ENCODE measurements at places on chromosomes 16 and 17. TPM values are rescaled to one million over a fixed set of nuclear protein-coding genes. Genes with fewer than 3 reads are reported as not detected.

- H3K4me1 ChIP-seq, result no peaks in the 10 kb centered on the region
- peak overlapping the region; percentile 33 for H3K27ac ChIP-seq
- peaks cover 79% of the 10 kb centered on the region for H3K36me3 ChIP-seq
- H3K4me3 ChIP-seq, result no peak overlapping the region
Observed at GRCh38 chr17:40168262-40168832, 8.9 kb upstream of the RAPGEFL1 start.

DNA sequence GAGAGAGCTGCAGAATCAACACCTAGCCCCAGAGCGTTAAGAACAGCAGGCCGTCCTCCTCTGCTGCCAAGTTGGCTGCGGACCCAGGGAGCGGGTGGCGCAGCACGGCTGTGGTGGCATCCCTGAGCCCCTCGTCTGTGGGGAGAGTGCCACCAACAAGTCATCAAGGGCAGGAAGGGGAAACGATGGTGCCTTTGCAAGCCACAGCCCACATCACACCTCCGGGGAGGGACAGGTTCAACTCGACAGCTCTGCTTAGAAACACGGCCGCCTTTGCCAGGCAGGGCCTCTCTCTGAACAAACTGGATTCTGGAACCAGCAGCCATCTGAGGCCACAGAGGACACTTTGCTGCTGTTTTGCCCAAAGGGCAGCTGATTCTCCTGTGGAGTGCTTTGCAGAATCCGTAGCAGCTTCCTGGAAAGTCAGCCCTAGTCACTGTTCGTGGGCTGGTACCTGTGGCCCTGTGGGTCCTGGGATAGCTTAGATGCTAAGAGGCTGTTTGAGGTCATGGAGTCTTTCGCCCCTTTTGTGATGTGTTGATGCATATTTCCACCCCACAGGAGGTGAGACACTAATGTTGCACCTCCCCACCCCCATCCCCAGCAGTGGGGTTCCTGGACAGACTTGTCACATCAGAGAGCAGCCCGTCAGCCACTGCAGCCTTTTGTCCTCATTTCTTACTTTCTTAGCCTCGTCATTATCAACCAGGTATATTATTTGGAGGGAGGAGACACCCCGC lies 270.6 kb downstream of the CPPED1 start:
- no peaks in the 10 kb centered on the region for H3K4me1 ChIP-seq
- no peaks in the 10 kb centered on the region for H3K36me3 ChIP-seq
- no peak overlapping the region for H3K4me3 ChIP-seq
- no peak overlapping the region for H3K27ac ChIP-seq
- no peaks in the 10 kb centered on the region for H3K27me3 ChIP-seq
- no peak for DNase-seq

DNA sequence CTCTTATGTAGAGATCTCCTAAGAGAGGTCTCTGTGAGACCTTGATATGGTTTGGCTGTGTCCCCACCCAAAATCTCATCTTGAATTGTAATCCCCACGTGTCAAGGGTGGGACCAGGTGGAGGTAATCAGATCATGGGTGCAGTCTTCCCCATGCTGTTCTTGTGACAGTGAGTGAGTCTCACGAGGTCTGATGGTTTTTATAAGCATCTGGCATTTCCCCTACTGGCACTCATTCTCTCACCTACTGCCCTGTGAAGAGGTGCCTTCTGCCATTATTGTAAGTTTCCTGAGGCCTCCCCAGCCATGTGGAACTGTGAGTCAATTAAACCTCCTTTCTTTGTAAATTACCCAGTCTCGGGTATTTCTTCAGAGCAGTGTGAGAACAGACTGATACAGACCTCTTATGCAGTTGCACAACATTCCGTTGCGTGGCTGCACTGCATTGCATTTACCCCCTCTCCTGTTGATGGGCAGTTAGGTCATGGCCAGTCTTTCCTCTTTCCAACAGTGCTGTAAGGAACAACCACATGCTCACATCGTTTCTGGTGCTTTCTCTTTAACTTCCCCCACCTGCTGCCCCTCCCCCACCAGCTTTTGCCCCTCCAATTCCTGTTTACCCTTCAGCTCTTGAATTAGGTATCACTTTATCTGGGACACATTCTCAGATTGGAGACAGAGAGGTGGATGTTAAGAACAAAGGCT lies 43.6 kb upstream of the MED9 start:
- H3K4me3 ChIP-seq, result no peak overlapping the region
- no peaks in the 10 kb centered on the region for H3K36me3 ChIP-seq
- H3K27ac ChIP-seq, result no peak overlapping the region
- DNase-seq, result no peak
- H3K27me3 ChIP-seq, result no peaks in the 10 kb centered on the region
- H3K4me1 ChIP-seq, result no peaks in the 10 kb centered on the region

Gene TMEM220
- polyA plus RNA-seq, result 39.7 TPM

DNA sequence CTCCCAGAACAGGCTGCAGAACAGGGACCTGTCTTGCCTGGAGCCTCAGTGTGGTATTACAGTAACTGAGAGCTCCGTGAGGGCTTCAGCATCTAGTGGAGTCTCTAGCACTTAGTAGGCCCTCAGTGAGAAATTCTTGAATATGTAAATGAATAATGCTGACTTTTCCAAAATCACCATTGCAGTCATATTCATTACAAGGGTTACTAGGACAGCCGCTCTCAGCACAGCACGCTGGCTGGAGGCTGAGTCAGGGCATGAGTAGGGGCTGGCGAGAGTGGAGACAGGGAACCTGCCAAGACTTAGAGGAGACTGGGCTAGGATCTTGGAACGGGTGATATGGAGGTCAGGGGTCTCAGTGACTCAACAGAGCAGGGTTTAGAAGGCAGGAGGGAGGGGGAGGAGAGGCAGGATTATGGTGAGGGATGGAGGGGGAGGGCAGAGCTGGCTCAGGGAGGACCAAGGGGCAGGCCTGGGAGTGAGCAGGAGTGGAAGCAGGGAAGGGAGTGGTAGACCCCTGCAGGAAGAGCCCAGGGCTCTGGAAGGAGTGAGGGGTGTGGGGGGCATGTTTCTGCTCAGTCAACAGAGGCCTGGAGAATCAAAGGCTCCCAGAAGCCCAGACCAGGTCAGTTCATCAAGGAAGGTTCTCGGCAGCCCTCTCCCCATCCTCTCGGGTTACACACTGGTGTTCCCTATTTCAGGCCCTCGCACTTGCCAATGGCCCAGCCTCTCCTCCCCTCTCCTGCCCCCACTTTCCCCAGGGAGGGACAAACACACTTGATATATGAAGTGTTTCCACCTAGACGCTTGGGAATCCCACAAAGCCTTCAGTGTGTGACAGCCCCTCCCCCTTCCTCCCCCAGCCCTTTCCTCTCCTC lies 42.3 kb downstream of the FZD2 start:
- H3K27me3 ChIP-seq, result peaks cover 5% of the 10 kb centered on the region
- H3K4me1 ChIP-seq, result no peaks in the 10 kb centered on the region
- DNase-seq, result no peak
- H3K27ac ChIP-seq, result no peak overlapping the region
- H3K4me3 ChIP-seq, result no peak overlapping the region

Gene KRT222
- polyA plus RNA-seq, result 2.0 TPM

Gene C16orf95
- polyA plus RNA-seq, result 3.3 TPM

DNA sequence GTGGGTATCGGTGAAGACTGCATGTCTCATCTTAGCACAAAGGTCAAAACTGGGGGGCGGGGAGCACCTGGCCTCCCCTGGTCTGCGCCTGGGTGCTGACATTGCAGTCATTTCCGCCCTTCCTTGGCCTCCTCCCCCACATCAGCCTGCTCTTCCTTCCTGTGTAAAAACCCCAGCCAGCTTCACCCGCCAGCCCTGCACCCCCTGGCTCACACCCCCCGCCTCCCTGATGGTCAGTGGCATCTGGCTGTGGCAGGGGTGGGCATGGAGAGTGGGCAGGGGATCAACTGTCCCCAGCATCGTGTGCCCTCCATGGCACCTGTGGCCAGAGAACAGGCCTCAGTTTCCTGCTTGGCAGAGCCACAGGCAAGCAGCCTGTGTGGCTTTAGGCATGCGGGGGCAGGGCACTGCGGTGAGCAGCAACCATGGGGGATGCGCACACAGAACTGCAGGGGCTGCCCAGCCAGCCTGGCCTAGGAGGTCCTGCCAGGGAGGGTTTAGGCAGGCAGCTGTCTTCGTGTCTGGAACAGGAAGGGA lies 26.5 kb upstream of the LASP1NB start:
- H3K27me3 ChIP-seq, result no peaks in the 10 kb centered on the region
- no peak overlapping the region for H3K4me3 ChIP-seq
- peak; percentile 87 for DNase-seq
- peaks cover 81% of the 10 kb centered on the region for H3K36me3 ChIP-seq
- H3K27ac ChIP-seq, result peak overlapping the region; percentile 94

Gene NPIPB12
- 137 TPM for polyA plus RNA-seq

Gene SOX9
- 48.0 TPM for polyA plus RNA-seq

DNA sequence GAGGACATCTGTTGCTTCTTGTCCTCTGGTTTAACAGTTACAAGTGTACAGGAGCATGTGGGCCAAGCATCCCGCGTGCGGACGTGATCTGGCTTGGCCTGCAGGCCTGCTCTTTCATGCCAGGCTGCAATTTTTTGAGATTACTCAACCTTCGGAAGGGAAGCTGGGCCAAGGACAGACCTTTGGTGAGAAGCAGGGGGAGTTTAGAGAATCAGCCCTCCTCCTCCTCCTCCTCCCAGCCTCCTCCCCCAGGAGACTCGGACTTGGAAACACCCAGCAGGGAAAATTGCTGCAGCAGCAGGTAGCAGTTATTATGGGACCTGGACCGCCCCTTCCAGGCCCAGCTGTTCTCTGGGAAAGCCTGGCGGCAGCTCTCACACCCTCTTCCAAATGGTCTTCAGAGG lies 5.1 kb upstream of the KLHL36 start:
- H3K36me3 ChIP-seq, result no peaks in the 10 kb centered on the region
- peak; percentile 28 for DNase-seq
- peaks cover 6% of the 10 kb centered on the region for H3K4me1 ChIP-seq
- no peak overlapping the region for H3K27ac ChIP-seq
- H3K27me3 ChIP-seq, result peaks cover 3% of the 10 kb centered on the region
- no peak overlapping the region for H3K4me3 ChIP-seq

GRCh38 chr16:78796221-78796866 lies 696.9 kb downstream of the WWOX start:
- H3K27me3 ChIP-seq, result no peaks in the 10 kb centered on the region
- peaks cover 2% of the 10 kb centered on the region for H3K4me1 ChIP-seq

DNA sequence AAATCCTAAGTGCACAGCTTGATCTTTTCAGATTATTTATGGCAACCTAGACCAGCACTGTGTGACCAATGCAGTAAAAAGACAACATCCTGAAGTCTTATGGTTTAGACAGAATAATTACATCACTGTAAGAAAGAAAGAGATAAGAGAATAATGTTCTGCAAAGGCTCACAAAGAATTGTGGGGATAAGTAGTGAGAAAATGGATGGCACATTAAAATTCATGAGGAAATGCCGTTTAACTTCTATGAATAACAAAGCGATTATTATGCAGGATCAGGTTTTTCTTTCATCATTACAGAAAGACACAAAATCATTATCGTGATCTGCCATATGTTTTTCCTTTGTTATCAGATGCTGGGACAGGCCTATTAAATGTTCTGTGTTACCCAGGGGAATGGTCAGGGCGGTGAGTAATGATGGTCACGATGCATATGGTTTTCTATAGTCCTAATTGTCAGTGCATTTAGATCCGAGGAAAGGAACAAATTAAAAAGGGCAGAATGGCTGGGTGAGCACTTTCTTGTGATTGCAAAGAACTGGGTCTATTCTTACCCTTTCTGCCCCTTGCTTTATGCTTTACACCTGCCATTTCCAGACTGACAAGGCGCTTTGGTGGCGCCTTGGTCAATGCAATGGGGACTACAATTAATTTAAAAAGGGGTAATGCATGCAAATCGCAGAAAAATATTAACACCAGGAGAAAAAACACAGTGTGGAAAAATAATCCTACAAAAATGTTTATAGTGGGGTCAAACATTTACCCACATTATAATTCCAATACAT lies 18.1 kb upstream of the DHX40 start:
- H3K4me3 ChIP-seq, result no peak overlapping the region
- H3K27me3 ChIP-seq, result no peaks in the 10 kb centered on the region
- H3K27ac ChIP-seq, result no peak overlapping the region
- DNase-seq, result no peak

DNA sequence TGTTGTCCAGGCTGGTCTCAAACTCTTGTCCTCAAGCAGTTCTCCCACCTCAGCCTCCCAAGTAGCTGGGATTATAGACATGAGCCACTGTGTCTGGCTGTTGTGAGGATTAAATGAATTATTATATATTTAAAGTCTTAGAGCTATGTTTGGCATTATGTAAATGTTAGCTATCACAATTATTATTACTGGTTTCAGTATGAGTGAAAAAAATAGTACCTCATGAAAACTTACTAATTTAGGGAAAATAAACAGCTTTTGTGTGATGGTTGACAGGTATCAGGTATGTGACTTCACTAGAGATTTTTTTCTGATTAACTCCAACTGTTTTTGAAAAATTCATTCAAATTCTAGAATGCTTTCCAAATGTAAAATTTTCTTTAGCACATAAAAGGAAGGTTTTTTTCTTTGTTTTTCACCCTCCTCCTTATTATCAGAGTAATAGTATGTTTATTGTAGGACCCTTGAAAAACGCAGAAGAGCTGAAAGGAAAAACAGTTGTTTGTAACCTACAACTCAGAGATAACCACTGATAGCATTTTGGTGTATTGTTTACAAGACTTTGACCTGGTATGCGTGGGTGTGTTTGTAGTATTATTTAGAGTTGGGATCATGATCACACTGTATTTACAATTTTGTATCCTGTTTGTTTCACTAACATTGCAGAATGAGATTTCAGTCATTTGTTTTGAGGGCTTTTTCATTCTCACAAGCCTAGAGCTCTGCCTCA lies 13.2 kb downstream of the NLK start:
- no peak overlapping the region for H3K4me3 ChIP-seq
- no peak overlapping the region for H3K27ac ChIP-seq
- H3K27me3 ChIP-seq, result no peaks in the 10 kb centered on the region
- H3K36me3 ChIP-seq, result no peaks in the 10 kb centered on the region

GRCh38 chr17:47914306-47914948 lies 18.4 kb downstream of the SP2 start:
- peaks cover 32% of the 10 kb centered on the region for H3K36me3 ChIP-seq
- no peak overlapping the region for H3K27ac ChIP-seq
- DNase-seq, result no peak
- H3K27me3 ChIP-seq, result no peaks in the 10 kb centered on the region

Gene IL21R
- polyA plus RNA-seq, result 0.39 TPM

Gene CHD9NB
- 0.85 TPM for polyA plus RNA-seq

DNA sequence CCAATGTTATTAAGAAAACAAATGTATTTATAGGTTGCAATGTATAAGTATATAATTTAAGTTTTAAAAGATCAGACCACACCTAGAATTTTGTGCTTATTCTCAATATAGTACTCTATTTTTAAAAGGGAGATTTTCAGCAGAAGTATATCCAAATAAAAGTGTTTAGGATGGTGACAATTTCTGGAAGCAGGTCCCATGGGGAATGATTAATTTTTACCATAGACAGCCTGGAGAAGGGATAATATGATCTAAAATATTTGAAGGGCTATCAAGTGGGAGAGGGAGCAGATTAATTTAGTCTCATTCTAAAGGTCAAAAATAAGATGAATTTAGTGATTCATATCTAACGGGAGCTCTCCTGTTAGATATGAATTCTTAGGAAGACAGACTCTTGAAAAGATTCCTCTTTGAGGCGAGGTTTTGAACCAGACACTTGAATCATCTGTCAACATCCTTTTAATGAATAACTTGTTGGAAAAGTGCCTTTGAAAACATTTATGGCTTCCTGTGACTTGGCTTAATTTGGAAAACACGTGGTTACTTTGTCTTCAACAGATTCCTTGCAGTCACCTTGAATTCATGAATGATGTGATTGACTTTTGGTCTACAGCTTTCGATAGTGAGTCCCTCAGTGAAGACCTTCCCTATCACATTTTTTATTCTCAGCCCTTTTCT lies 29.3 kb upstream of the SMIM36 start:
- H3K4me1 ChIP-seq, result no peaks in the 10 kb centered on the region
- H3K36me3 ChIP-seq, result no peaks in the 10 kb centered on the region
- DNase-seq, result no peak
- no peak overlapping the region for H3K4me3 ChIP-seq
- H3K27me3 ChIP-seq, result no peaks in the 10 kb centered on the region

Gene PRSS36
- 2.0 TPM for polyA plus RNA-seq

Data from large intestine (tissue), 12 donors.